Fibroblast of skin of scalp (primary cell): ENCODE measurements at places on chromosomes 3 and 15.

DNA sequence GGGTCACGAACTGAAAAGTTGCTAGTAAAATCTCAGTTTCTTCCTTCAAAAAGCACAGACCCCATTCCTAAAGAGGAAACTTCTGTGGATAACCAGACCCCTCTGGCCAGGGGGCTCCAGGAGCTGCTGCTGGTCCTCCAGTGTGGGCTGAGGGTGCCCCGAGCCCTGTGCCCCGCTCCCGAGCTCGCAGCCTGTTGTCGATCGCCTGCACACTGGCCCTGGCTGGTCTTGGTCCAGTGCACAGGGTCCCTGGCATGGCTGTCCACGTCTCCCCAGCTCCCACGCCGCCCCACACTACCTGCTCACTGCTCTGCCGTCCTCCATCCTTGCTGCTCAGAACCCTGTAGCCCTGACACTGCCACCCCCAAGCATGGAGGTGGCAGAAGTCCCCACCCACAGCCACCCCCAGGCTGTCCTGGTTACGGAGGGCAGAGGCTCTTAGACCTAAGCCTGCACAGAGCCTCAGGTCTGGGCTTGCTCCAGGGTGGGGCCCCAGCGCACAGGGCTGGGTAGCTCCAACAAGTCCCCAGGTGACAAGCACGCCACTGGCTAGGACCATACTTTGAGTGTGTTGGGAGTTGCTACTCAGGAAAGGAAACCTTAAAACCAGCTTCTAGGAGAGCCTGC is 87.0 kb downstream of the PLXNA1 start:
- DNase-seq: no peak

DNA sequence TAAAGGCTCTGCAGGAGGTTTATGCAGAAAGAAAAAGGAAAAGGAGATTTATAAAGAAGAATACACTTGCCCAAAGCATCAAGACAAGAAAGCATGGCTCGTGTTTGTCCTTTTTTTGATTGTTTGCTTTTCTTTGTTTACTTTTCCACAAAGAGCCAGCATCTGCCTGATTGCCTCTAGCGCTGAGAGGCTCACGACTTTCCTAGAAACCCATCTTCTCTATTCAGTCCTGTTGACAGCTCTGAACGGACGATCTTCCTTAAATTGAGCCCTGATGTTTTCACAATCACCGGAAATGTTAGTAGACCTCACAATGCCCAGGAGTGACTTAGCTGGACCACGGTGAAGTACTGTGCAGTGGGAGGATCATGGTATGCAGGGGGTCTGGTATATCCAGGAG is 12.4 kb downstream of the GP5 start:
- no peak for DNase-seq

DNA sequence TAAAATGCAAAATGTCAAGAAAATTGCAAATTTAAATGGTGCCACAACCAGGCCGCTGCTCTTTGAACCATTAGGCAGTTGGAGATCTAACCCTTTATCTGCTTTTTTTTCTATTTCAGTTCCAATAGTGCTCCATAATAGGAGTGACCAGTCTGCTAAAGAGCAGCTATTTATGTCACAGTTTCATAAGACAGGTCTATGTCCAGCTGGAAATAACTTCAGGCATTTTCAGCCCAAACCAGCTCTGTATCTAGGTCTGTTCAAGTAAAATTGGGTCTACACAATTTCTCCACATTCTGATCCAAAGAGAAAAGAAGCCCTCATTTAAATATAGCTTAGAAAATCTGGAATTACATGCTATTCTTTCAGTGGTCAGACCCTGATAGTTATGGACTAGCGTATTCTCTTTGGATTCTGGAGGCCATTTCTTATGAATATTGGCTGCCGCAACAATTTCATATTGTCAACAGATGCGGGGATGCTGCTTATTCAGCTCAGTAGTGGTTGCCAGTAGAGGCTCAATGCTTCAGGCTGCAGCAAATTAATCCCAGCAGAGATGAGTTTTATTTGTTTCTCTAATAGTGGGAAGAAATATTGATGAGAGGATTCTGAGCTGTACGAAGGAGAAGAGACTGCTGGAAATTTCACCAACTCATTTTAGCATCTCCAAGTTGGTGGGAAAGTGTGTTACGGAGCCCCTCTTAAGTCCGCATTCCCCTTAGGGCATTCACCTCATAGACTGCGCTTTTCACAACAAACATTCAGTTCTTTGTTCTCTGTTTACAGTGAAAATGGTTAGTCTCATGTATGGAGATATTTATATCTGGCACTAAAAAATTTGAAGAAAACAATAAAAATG is 887.0 kb downstream of the ROBO1 start:
- no peak for DNase-seq

- no peak for DNase-seq
Observed at GRCh38 chr15:81751816-81752545, 293.8 kb downstream of the MEX3B start.

DNA sequence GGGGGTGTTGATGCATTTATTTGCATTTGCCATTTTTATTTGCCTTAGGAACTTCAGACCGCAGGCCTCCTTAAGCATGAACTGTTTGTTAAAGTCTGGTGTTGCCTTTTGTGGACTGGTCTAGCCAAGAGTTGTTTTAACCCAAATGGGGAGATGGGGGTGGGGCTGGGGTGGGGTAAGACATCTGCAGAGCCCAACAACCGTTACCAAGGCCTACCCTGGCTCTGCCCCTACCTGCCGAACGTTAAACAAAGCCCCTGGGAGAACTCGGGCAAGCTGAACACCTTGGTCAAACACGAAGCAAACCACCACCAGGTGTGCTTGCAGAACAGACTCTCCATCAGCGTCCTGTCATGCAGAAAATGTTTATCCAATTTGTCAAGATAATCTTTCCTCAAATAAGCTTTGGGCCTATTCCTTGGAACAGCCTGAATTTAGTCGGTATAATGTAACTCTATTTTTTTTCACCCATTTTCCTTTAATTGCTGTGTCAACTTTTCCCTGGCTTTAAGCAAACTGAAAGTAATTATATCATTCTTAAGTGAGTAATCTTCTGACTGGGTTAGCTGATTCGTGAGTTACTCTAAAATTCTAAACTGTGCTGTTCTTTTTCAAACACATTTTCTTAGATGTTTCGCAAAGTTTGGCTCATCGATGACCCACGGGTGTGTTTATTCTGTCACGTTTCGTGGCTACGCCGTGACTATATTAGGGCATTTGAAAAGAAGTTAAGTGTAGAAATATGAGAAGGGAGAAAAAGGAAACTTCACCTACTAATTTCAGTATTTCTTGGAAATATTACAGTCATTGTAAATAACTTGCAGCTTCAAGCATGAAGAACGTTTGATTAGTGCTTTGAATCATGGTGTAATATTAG is 127.6 kb downstream of the SOX2 start:
- no peak for DNase-seq

GRCh38 chr15:46921891-46922290 is 795.4 kb upstream of the SEMA6D start:
- no peak for DNase-seq
